GM12891 (cell line): ENCODE measurements at places on chromosomes 1 and 21.

- DNase-seq: no peak
Measured at GRCh38 chr1:75908717-75909152, 23.5 kb downstream of the ASB17 start.

DNA sequence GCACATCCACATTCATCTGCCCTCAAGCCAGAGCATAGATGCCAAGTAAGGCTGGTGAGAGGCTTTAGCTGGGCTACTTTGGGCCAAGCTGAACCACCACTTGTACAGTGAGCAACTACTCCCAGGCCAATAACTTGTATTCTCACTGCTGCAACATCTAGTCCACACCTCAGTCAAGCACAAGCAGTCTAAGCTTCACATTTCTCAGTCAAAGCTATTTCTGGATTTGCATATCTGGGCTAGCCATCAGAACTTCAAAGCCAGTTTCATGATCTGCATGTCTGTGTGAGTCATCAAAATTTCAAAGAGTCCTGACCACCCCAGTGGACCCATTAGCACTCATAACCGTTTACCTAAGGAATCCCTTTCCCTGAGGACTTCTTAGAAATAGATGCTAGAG, 77.7 kb upstream of the DIRAS3 start:
- DNase-seq: no peak

- DNase-seq: no peak
Measured at GRCh38 chr1:211267204-211267857, 8.2 kb downstream of the RCOR3 start.

GRCh38 chr1:219090607-219091006, 83.1 kb upstream of the LYPLAL1 start:
- DNase-seq: no peak

DNA sequence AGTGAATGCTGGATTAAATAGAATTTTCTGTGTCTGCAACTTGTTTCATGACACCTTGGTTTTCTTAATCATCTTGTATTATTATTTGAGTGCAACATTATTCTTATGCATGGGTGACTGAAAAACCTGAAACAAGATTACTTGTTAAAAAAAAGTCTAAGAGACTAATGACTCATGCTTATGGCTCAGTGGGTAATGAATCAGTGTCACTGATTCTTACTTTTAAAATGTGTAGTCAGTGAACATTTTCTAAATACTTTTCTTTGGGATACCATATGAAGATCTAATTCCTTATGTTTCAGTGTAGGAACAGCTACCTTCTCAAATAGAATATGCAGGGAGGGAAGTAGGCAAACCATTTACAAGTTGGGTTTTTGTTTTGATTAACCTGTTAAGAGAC, 65.5 kb downstream of the PRKAA2 start:
- DNase-seq: no peak

GRCh38 chr1:227215863-227216510, 102.3 kb downstream of the CDC42BPA start:
- no peak for DNase-seq

GRCh38 chr1:219359126-219359525, 185.4 kb downstream of the LYPLAL1 start:
- DNase-seq: no peak

- DNase-seq: no peak
Measured at GRCh38 chr1:203321273-203322052, 16.1 kb downstream of the BTG2 start.

DNA sequence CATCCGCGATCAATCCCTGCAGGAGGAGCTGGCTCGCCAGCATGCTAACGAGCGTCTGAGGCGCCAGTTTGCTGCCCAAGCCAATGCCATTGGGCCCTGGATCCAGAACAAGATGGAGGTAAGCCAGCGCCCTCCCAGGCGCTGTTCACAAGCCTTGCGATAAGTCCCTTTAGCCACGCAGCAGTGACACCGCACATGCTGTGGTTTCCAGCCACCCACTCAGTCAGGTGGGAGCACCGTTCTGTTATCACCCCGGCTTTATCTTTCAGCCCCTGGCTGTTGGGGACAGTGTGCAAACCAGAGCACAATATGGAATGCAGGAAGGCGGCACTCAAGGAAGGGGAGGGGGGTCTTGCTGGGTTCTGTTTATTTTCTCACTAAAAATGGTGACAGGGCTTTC, 41.1 kb upstream of the MTR start:
- no peak for DNase-seq

- DNase-seq: no peak
Measured at GRCh38 chr1:18373151-18373550, 107.6 kb upstream of the KLHDC7A start.
